Activated naive CD8-positive, alpha-beta T cell treated with anti-CD3 and anti-CD28 coated beads, Interleukin-2, amount 10 ng/mL, durations not matched to agents 7 days and 5 days (primary cell): ENCODE measurements at places on chromosomes 3 and 15. TPM values are rescaled to one million over a fixed set of nuclear protein-coding genes. Genes with fewer than 3 reads are reported as not detected.

Gene LRRIQ4
- 0.23 TPM for total RNA-seq

Gene SQOR
- 66.8 TPM for total RNA-seq

Gene IQCF5
- total RNA-seq, result not detected

Gene CCDC80
- not detected for total RNA-seq

Gene PPM1M
- total RNA-seq, result 101 TPM

Gene KNG1
- total RNA-seq, result not detected

Gene RFTN1
- total RNA-seq, result 64.4 TPM

Gene C3orf22
- total RNA-seq, result not detected

Gene FBXO40
- not detected for total RNA-seq

Gene PDZRN3
- total RNA-seq, result not detected

Gene THSD4
- not detected for total RNA-seq

Gene SAMD7
- total RNA-seq, result not detected

Gene CAMK1
- 26.9 TPM for total RNA-seq

Gene HYAL1
- total RNA-seq, result 0.25 TPM

Gene CTXND1
- total RNA-seq, result not detected

Gene UBXN7
- total RNA-seq, result 62.6 TPM

Gene CYP1A2
- total RNA-seq, result not detected

Gene PPM1L
- total RNA-seq, result 4.6 TPM

Gene PLA2G4F
- total RNA-seq, result not detected

Gene GOLGA6L7
- not detected for total RNA-seq

Gene ZNF80
- 5.3 TPM for total RNA-seq

Gene COL6A5
- total RNA-seq, result not detected

Gene USF3
- total RNA-seq, result 20.6 TPM

Gene PARP15
- total RNA-seq, result 49.1 TPM

Gene AADACL2
- not detected for total RNA-seq

Gene SLC9C1
- total RNA-seq, result not detected

Gene SLC2A2
- not detected for total RNA-seq

Gene CCDC39
- total RNA-seq, result not detected

Gene LMLN
- total RNA-seq, result 8.2 TPM

Gene IMPG2
- total RNA-seq, result 0.42 TPM

Gene PIGZ
- total RNA-seq, result 1.4 TPM

Gene CIB2
- total RNA-seq, result 1.5 TPM

Gene ACTC1
- not detected for total RNA-seq

Gene DPPA4
- not detected for total RNA-seq

Gene ATP8B4
- 25.0 TPM for total RNA-seq
